Stimulated activated CD8-positive, alpha-beta memory T cell treated with anti-CD3 and anti-CD28 coated beads, Interleukin-2, amount 100 ng/mL, for 1 hour (primary cell): ENCODE measurements at places on chromosomes 3 and 15.

DNA sequence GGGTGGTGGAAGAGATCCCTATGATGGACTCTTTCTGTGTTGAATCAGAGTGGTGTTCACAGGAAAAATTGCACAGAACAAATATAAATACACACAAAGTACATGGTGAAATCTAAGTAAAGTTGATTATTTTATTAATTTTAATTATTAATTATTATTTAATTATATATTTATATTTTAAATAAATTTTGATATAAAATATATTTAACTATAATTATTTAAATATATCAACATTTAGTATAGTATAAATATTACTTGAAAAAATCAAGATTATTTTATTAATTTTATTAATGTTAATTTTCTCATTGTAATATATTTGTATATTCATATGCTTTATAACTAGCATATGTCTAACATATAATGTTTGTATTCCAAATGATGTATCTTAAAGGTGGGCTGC is 11.3 kb upstream of the ATP10A start:
- DNase-seq, result no peak

GRCh38 chr3:97901313-97902248 is 70.7 kb downstream of the RIOX2 start:
- DNase-seq, result no peak

- no peak for DNase-seq
Measured at GRCh38 chr15:67747921-67748320, 77.4 kb upstream of the SKOR1 start.

- DNase-seq, result no peak
Measured at GRCh38 chr3:39433642-39434041, 27.1 kb downstream of the RPSA start.

DNA sequence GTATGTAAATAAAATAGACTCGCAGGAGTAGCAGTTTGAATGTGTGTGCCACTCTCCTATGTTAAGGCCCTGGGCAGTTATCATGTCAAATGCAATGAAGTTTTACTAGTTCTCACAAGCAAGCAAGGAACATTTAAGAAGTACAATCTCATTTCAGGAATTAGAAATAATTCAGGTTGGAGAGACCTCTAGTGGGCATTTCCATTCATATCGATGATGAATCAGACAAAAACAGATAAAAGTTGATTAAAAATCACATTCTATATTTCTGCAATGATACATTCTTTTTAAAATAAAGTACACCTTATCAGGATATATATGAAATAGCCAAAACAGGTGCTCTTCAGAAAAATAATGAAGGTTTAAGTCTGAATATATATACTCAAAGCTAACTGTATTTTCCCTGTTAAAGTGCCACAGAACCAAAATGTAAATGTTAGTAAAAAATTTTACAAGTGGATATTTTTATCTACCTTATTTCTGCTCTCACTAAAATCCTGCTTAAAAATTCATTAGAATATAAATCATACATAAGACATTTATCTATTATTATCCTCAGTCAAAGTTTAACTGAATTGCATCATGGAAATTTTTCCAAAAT is 492.4 kb upstream of the FRG2C start:
- no peak for DNase-seq

- DNase-seq, result no peak
Measured at GRCh38 chr3:115857518-115858136, 234.3 kb downstream of the GAP43 start.
